Left lung (tissue), 14 donors: ENCODE measurements at places on chromosomes 7 and 10.

DNA sequence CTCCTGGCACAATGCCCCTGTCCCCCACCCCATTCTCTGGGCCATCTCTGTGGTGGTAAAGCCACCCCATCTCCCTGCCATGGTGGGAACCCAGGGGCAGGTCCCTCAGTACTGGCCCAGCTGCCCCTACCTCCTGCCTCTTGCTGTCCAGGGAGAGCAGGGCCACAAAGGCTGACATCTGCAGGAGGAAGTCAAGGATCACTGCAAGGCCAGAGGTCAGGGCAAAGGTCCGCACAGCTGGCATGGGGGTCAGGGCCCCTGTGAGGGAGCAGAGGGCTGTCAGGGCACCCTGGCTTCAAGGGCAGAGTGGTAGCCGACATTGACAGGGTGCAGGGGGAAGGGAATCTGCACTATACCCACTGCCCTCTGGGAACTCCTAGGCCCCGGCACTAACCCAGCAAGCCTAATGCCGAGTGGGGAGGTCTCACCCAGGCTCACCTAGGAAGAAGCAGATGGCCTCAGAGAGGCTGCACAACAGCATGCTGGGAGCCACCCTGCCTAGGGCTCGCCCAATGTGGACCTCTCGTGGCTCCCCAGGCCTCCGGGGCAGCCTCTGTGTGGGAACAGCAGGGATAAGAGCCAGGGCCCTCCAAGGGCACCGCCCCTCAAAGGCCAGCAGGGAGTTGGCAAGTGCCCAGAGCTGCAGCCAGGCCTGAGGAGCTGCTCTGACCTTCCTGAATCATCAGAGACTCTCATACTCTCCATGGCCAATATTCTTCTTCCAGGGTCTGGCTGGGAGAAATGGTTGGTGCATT lies 7.7 kb downstream of the NPC1L1 start:
- DNase-seq = no peak

DNA sequence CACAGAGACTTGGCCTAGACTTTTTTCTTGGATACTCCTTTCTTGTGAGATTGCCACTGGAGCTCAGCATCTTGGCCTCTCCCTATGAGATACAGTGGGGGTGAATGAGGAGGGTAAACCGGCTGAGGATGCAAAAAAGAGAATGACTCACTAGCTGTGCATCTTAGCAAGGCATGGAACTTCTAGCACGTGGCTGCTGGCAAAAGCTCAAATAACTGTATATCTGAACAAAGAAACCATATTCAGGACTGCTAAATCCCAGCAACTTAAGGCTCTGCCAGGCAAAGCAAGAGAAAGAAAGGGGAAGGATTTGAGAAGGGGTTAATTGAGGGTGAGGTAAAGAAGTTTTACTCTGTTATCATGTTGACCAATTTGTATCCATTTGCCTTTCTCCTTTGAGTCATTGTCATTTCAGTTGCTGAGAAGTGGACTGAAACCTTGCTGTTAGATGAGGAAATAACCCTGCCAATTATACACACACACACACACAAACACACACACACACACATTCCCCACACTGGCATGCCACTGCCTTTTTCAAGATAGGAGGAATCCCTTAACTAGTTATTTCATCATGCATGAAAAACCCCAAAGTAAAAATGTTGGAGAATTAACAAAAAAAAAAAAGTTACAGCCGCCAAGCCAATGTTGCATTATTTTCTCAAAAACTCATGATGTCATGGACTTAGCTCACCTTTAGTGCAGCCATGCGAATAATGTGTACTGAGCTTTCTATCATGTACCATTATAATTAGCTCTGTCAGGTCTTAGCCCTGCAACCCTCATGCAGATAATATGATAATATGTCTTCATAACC lies 997.3 kb downstream of the LRMDA start:
- no peak for DNase-seq

DNA sequence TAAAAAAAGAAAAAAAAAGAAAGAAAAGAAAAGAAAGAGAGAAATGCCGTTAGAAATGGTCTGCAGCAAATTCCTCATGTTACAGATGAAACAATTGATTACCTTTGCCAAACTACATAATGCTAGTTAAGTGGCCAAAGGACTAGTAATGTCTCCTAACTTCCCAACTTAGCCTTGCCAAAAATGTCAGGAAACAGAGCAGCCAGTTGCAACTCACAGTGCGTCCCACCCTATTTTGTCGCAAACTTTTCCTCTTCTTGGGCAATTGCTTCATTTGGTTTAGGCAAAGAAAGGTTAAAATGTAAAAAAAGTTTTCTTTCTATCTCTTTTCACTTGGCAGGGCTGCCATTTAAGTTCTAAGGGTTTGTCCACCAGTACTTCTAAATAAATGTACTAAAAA lies 53.1 kb downstream of the APBB1IP start:
- DNase-seq = no peak

DNA sequence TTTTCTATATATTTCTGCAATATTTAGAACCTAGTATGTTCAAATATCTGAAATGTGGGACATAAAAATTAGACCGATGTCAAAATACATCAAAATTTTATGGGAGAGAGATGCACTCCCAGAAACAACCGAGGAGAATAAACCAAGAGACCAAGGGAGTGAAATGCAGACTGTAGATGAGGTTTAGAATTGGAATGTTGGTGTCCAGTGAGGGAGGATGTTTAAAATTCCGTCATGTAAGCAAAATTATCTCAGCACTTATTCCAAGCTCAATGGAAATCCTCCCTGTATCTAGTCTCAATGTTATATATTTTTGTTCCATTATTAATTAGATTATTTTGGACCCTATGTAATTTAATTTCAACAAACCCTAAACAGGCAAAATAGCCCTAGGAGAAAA lies 61.9 kb upstream of the MAGI2 start:
- DNase-seq = no peak

DNA sequence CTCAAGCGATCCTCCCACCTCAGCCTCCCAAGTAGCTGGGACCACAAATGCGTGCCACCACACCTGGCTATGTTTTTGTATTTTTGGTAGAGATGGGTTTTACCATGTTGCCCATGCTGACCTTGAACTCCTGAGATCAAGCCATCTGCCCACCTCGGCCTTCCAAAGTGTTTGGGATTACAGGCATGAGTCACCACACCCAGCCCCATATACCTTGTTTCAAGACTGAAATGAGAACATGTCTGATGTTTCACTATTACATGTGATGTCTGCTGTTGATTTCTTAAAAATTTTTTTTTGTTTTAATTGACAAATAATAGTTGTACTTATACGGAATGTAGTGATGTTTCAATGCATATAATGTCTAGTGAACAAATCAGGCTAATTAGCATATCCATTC lies 14.5 kb downstream of the KLHL7 start:
- DNase-seq = no peak

DNA sequence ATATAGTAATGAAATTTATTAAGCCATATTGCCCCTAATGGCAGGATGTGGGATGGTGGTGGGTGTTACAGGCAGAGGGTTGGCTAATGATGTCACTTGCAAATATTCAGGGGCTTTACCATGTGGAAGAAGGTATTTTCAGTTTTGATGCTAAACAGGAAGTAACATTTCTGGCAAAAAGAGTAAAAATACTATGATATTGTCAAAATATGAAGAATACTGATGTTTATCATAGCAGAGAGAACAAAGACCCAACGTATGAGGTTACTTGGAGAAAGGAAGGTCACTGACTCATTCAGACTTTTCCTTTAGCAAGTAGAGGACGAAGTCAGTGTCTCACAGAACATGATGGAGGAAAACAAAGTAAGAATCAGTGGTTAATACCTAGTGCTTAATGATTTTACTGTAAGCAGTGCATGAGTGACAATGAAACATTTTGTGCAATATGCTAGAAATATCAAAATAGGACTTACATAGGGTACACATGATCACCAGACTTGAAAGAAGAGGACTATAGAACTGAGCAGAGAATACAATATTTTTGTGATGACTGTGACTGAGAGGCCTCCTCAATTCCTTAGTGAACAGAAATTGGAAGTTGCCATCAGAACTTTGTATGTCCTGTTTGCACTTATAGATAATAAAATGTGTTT lies 89.7 kb upstream of the STEAP4 start:
- DNase-seq = no peak

DNA sequence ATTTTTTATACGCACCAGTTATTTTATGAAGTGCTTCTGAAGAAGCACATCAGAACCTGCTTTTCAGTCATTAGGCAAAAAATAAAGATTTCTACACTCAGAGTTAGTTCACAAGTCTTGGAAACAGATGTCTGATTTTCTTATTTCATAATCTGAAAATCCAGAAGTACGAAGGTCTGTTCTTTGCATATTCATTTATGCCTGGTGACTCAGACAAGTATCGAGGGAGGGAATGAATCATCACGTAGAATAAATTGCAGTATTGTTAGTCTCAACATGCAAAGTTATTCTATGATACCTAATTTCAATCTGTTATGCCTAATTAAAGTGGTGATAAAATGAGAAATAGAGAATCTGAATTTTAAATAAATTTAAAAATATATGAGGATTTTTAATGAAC lies 113.6 kb upstream of the SEM1 start:
- DNase-seq = no peak
